ENCODE measurements at places on chromosomes 12 and 14.

DNA sequence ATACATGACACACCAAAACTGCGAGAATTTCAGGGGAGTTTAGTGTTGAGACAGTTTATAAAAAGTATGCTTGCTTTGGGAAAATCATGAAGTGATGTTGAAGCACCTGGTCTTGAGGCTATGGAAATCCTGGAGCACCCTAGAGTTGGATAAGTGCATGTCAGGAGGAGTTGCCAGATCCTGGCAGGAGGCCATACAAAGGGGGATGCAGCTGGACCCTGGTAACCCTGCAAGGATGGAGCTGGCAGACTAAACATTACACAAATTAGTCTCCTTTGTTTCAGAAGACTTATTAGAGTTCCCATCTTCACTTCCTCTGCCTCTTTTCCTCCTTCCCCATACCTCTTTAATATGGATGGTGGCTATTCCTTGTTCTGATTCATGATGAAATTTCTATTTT is 907.0 kb downstream of the BCL11B start:
- DNase-seq = no peak

- peak; percentile 17 for DNase-seq
Observed at GRCh38 chr14:53542732-53543131, 389.6 kb upstream of the DDHD1 start.

- no peak for DNase-seq
Observed at GRCh38 chr14:99244941-99245563, 26.9 kb downstream of the BCL11B start.

DNA sequence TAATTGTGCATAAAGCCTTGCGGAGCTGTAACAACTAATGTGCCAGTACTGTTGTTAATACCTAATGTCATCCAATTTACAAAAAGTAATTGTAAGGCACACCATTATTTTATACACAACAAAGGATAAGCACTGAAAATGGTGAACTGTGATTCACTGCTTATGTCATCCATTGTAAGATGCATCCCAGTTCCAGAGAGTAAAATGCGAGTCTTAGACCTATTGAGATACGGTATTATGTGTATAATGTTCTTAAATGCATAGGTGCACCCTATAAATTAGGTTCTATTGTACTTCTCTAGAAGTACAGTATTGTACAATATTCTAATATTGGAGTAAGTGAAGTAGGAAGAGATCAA is 406 bp downstream of the PARP2 start:
- DNase-seq = no peak

- no peak for DNase-seq
Observed at GRCh38 chr14:39492267-39492666, 60.0 kb upstream of the FBXO33 start.

GRCh38 chr12:104903648-104904423 is 54.3 kb downstream of the SLC41A2 start:
- no peak for DNase-seq

GRCh38 chr12:121781998-121782979 is 11.2 kb downstream of the RHOF start:
- no peak for DNase-seq

DNA sequence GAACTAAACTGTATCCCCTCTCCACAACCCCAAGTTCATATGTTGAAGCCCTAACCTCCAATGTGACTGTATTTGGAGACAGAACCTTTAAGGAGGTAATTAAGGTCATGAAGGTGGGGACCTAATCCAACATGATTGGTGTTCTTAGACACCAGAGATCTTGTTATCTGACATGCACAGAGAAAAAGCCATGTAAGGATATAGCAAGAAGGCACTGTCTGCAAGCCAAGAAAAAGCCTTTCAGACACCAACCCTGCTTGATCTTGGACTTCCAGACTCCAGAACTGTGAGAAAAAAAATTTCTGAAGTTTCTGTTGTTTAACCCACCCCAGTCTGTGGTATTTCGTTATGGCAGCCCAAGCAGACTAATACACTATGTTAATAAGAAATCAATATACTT is 62.2 kb upstream of the CFL2 start:
- DNase-seq = no peak

GRCh38 chr14:54787261-54787660 is 115.4 kb downstream of the GCH1 start:
- no peak for DNase-seq

GRCh38 chr14:23057757-23058653 is 685 bp upstream of the CDH24 start:
- DNase-seq = peak; percentile 88

DNA sequence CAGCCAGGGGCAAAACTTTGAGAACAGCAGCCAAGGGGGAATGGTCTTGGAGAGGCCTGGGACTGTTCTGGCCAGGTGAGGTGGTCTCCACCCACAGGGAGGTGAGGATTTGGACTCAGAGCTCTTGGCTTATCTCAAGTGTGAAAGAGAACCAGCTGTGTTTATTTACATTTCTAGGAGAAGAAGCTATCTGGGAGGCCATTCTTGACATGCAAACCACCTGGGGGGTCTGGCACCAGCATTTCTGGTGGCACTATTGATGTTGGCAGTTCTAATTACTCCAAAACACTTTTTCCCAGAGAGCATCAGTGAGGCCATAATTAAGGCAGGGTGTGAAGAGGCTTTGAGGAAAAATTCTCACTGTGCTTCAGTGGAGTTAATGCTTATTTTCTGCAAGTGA is 95.1 kb downstream of the CAND1 start:
- DNase-seq = no peak

- no peak for DNase-seq
Observed at GRCh38 chr12:116959198-116959460, 48.4 kb downstream of the FBXW8 start.

- no peak for DNase-seq
Observed at GRCh38 chr14:88196925-88197324, 126.1 kb downstream of the KCNK10 start.

DNA sequence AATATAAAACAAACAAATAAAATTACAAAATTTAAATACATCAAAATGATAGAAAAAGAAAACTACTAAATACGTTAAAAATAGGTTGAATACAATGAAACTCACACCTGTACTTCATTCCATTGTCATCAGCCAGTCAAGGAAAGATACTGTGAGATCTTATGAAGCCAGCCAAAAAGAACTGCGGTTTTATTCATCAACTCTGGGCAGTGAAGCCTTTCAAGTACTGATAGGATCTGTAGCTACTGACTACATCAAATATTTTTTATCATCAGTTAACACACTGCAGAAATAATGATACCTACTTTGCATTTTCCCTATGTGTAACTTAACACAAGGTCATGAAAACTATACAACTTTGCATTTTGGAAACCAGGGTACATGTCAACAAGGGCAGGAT is 46.3 kb upstream of the FAR2 start:
- no peak for DNase-seq

DNA sequence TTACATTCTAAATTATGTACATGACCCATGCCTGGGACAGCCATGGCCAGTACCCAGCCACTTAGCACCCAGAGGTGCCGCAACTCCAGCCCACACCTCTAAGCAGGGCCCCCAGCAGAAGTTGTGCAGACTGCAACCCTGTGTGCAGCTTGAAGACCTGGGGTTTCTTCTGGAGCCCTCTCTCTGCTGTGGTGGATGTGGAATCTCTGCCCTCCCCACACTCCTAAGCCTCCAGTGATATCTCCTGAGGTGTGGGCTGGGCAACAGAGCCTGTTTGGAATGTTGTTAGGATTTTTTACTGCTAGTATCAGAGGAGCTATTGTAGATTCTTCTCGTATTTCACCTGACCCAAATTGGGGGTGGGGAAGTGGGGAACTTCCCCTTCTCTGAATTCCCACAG is 59.4 kb upstream of the TUNAR start:
- no peak for DNase-seq

- no peak for DNase-seq
Observed at GRCh38 chr12:97223419-97223818, 239.2 kb upstream of the RMST start.

- DNase-seq = no peak
Observed at GRCh38 chr12:54160769-54161480, 27.9 kb downstream of the SMUG1 start.

- no peak for DNase-seq
Observed at GRCh38 chr12:115079760-115080159, 395.8 kb upstream of the TBX3 start.

GRCh38 chr14:93715279-93715927 is 72.9 kb downstream of the PRIMA1 start:
- DNase-seq = no peak

- peak; percentile 70 for DNase-seq
Observed at GRCh38 chr12:121858662-121859572, at the start of gene HPD. Gene HPD, minus strand, starts transcription at chr12:121858859. Its CDS starts 36 bp downstream, at chr12:121858823.

GRCh38 chr12:110917467-110917866 is 2.9 kb downstream of the MYL2 start:
- DNase-seq = no peak

DNA sequence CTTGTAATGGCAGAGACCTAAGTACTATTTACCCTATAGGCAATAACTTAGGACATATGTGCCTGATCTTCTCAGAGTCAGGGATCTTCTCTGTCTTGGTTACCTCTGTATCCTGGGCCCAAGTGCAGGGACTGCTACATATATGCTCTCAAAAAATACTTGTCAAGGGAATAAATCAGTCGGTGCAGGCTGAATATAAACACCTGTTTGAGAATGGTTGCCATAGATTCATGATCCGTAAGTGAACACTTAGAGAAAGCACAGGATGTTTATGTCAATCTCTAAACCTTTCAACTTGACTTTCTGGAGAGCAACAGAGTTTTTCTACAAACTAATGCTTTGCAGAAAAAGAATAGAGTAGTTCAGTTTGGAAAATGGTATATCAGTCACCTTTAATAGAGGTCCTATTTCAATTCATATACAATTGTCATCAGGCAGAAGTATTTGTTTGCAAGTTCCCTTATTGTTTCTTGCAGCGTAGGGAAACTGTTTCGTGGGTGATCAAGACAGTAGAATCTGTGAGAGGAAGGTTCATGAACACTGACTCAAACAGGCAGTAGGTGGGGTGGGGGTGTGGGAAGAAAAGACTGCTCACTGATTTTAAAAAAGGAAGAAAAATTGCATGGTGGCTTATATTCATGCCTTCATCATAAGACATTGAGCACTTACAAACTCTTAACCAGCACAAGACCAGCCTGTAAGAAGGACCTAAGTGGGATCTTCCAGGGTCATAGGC is 6.0 kb upstream of the UBE2N start:
- DNase-seq = no peak

- DNase-seq = no peak
Observed at GRCh38 chr12:60278209-60278608, 682.4 kb downstream of the SLC16A7 start.

DNA sequence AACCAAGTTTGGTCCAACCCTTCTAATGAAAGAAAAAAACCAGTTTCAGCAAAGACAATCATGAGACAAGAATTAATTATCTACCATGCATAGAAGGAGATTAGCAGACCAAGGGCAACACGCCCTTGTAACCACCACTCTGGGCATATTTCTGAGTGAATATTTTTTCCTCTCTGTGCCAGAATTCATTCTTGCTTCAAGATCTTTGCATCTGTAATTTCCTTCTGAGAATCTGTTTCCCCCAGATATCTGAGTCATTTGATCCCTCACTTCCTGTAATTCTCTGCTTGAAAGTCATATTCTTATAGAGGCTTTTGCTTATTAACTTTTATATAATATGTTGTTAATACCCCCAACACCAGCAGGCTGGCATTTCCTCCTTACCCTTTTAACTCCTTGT is 243.7 kb downstream of the SLC16A7 start:
- DNase-seq = no peak

- DNase-seq = no peak
Observed at GRCh38 chr12:24499151-24500146, 449.5 kb downstream of the BCAT1 start.

DNA sequence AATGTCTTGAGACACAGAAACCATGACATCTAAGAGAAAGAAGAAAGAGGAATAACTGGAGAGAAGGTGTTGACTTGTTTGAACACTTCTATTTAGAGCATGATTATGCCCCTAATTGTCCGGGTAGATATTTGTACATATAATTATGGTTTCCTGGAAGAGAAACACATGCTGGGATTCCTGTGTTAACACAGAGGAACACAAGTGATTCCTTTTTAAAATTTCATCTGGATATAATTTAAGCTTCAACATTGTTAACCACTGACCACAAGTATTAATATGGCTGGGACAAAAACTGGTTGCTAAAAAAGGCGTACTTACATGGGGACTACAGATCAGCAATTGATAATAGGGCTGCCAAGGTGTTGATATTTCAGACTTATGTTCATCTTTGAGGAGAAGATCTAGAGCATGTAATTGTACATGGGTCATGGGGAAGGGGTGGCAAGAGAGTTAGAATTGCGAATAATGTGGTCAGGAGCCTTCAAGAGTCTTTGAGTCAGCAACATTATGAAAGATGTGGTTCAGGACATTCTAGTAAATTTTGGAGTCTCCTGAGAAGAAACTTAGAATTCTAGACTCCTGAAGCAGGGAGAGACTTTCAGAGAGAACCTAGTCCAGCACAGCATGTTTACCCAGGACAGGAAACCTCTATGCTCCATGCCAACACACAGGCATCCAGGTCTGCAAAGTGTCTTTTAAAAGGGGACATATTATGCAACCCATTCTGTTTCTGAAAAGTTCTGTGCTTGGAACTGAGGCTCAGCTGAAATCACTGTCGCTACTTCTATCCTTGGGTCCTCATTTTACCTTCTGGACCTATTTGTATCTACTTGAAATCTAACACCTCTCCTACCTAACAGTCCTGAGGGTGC is 56.5 kb downstream of the SLC38A1 start:
- DNase-seq = no peak

- no peak for DNase-seq
Observed at GRCh38 chr14:36451310-36452065, 68.5 kb downstream of the NKX2-1 start.

GRCh38 chr14:51097287-51097686 is 2.4 kb upstream of the TRIM9 start:
- no peak for DNase-seq

DNA sequence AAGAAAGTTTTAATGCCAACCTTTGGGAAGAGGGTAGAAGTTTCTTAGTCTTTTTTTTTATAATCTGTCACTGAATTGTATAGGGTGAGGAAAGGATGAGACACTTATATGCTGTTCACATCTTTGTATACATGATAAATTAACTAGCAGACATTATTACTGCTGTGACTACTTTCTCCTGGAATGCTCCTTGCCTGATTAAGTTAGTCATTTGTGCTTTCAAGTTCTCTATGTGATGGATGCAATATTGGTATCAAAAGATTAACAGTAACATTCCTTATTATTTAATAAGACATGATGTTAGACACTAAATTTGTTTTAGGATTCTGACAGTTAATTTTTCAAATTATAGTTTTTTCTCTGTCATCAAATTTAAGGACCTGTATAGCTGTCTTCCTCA is 223.4 kb upstream of the GARIN2 start:
- DNase-seq = no peak

- no peak for DNase-seq
Observed at GRCh38 chr12:53603804-53604203, 22.4 kb downstream of the ATF7 start.

DNA sequence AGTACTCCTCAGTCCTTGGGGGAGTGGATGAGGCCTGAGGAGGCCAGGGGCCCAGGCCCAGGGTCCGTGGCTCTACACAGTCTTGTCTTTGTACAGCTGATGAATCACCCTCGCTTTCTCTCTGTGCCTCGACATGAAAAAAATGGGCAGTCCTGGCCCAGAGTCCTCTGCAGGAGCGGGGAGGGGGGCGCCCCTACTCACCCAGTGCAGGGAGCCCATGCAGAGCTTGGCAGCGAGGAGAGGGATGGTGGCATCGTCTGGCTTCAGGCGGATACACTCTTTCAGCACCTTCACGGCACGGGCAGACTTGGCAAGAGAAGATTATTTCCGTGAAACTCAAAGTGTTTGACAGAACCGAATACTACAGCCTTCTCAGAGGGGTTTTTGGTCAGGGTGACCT is 159.3 kb downstream of the TTC7B start:
- DNase-seq = no peak

GRCh38 chr12:104510145-104510872 is 53.6 kb downstream of the CHST11 start:
- no peak for DNase-seq

GRCh38 chr12:115632308-115632707 is 645.2 kb downstream of the MED13L start:
- DNase-seq = no peak
